MCF 10A (cell line): ENCODE measurements at places on chromosomes 1 and 21. TPM values are rescaled to one million over a fixed set of nuclear protein-coding genes. Genes with fewer than 3 reads are reported as not detected.
A peak's percentile ranks its signal among the peaks of the same experiment; 100 is the strongest.

Gene STIL
- total RNA-seq: 8.8 and 12.6 TPM in 2 replicates

Gene TRABD2B
- total RNA-seq: 0.96 and 2.6 TPM in 2 replicates

Gene FAM72D
- total RNA-seq: 11.9 TPM in 2 replicates

Gene IARS2
- 151 and 158 TPM in 2 replicates for total RNA-seq

Gene C1orf115
- 1.6 TPM in 2 replicates for total RNA-seq

Gene RCSD1
- total RNA-seq: 0.16 and 0.27 TPM in 2 replicates

Gene MNDA
- not detected in 2 replicates for total RNA-seq

Gene SLC16A4
- total RNA-seq: 9.8 and 11.0 TPM in 2 replicates

Gene BTBD19
- 11.7 and 15.5 TPM in 2 replicates for total RNA-seq

Gene OR14K1
- not detected in 2 replicates for total RNA-seq

Gene CYP4A11
- total RNA-seq: not detected in 2 replicates

GRCh38 chr1:169043823-169044222 is 62.7 kb upstream of the ATP1B1 start:
- DNase-seq: no peak

- DNase-seq: peak; percentile 18
Observed at GRCh38 chr1:27430903-27431600, 38.6 kb downstream of the GPR3 start.

GRCh38 chr1:63592536-63593302 is 492 bp upstream of the PGM1 start:
- peak; percentile 74 for DNase-seq

DNA sequence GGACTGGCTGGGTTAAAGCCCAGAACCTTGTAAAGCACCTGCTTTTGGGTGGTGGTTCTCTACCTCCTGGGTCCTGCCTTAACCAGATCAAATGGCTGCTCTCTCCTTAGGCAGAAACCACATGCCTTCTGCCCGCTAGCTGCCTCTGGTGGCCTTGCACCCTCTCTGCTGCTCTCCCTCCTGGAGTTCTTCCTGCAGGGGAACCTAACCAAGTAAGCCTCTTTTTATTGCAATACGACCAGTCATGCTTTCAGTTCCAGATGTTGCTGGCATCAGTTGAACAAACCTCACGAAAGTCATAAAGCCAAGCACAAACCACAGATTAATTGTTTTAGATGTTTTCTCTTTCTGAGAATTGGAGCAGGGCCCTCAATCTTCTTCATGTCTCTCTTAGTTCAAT is 118.9 kb downstream of the GDAP2 start:
- no peak for DNase-seq

DNA sequence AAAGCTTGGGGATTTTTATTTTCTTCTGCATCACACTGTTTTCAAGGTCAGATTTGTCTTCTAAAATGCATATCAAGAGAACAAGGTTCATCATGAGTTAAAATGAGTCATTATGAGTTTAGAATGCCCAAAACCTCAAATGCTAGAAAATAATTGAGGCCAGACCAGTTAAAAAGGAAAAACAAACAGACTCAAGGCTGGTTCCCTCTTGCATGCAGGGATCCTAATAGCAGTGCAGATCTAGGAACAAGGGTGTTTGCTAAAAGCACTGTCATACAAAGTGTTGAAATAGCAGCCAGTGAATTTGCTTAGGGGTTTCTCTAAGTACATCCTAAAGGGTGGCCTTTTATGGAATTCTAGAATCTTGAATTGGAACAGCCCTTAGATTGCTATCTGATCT is 15.3 kb downstream of the BEND5 start:
- DNase-seq: no peak

DNA sequence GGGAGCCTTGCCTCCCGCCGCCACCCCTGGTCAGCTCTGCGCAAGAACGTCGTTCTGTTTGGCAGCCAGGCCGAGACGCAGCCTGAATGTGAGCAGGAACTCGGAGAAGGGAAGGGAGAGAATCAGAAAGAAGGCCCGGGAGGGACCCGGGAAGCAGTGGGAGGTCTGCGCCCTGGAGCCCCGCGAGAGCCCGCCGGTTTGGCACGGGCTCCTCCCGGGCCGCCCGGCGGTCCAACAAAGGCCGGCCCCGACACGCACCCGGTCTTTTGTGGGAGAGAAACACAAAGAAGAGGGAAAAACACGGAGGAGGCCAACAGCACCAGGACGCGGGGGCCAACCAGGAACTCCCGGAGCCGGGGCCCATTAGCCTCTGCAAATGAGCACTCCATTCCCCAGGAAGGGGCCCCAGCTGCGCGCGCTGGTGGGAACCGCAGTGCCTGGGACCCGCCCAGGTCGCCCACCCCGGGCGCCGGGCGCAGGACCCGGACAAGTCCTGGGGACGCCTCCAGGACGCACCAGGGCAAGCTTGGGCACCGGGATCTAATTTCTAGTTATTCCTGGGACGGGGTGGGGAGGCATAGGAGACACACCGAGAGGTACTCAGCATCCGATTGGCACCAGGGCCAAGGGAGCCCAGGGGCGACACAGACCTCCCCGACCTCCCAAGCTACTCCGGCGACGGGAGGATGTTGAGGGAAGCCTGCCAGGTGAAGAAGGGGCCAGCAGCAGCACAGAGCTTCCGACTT is 2.7 kb upstream of the OLIG2 start:
- DNase-seq: no peak

- no peak for DNase-seq
Observed at GRCh38 chr1:114224196-114224907, 70.7 kb upstream of the SYT6 start.

- DNase-seq: peak; percentile 72
Observed at GRCh38 chr1:161763522-161764098, 2.5 kb upstream of the ATF6 start.

- DNase-seq: no peak
Observed at GRCh38 chr1:241849345-241849695, 1.3 kb downstream of the EXO1 start.

GRCh38 chr1:65456481-65456880 is 36.0 kb downstream of the LEPR start:
- DNase-seq: no peak

GRCh38 chr1:218718206-218718605 is 373.1 kb downstream of the TGFB2 start:
- no peak for DNase-seq

GRCh38 chr1:198849093-198849492 is 210.3 kb downstream of the PTPRC start:
- no peak for DNase-seq

GRCh38 chr21:17796503-17796902 is 22.7 kb downstream of the C21orf91 start:
- DNase-seq: no peak

- DNase-seq: no peak
Observed at GRCh38 chr1:27027575-27028250, 15.1 kb upstream of the TENT5B start.

GRCh38 chr1:1062348-1063163 is 11.6 kb downstream of the RNF223 start:
- no peak for DNase-seq
